ENCODE measurements at places on chromosomes 13 and 19.

GRCh38 chr19:40800997-40801377 is 2.0 kb downstream of the EGLN2 start:
- H3K27ac ChIP-seq: no peak overlapping the region
- peaks cover 2% of the 10 kb centered on the region for H3K36me3 ChIP-seq
- peaks cover 3% of the 10 kb centered on the region for H3K4me1 ChIP-seq
- no peak for DNase-seq
- H3K27me3 ChIP-seq: no peaks in the 10 kb centered on the region
- no peak overlapping the region for H3K4me3 ChIP-seq

DNA sequence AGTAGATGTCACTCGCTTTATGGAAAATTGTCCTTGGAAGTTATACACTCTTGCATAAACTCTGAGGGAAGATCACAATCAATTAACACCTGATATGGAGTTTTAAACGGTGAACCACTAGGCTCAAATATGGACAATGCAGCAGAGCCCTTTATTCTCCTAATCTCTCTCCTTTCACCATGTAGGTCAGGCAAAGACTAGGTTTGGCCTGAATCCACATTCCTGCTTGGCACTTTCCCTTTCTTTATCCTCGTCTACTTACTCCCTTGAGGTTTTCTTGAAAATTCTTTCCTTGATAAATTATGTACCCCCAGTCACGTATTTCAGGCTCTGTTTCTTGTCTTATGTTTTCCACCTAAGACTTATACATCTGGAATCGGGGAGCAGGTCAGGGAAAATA is 751.7 kb downstream of the DACH1 start:
- peak; percentile 52 for DNase-seq
- no peak overlapping the region for H3K4me3 ChIP-seq
- no peak overlapping the region for H3K27ac ChIP-seq
- H3K4me1 ChIP-seq: no peaks in the 10 kb centered on the region
- H3K36me3 ChIP-seq: no peaks in the 10 kb centered on the region

- H3K4me1 ChIP-seq: no peaks in the 10 kb centered on the region
- H3K27me3 ChIP-seq: no peaks in the 10 kb centered on the region
- no peak overlapping the region for H3K27ac ChIP-seq
Observed at GRCh38 chr13:52975161-52975560, 53.5 kb upstream of the OLFM4 start.

GRCh38 chr19:10126213-10126639 is 6.5 kb upstream of the EIF3G start:
- no peak for DNase-seq
- H3K27me3 ChIP-seq: no peaks in the 10 kb centered on the region
- peaks cover 1% of the 10 kb centered on the region for H3K36me3 ChIP-seq

DNA sequence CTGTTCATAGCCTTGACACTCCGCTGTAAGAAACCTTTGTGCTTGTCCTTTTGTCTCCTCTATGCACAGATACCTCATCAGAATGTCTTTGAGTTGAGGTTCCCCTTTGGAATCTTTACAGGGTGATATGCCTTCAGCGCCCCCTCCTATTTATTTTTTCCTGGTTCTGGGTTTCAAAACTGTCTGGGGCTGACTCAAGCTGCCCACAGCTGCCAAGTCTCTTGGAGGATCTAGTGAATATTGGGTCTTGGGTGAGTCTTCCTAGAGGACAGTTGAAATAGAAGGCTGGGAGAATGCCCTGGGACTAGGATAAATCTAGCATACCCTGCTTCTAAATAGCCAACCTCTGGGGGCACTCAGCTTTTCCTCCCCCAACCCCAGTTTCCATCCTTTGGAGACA is 930 bp downstream of the ZNF136 start:
- H3K4me1 ChIP-seq: no peaks in the 10 kb centered on the region
- H3K36me3 ChIP-seq: no peaks in the 10 kb centered on the region
- no peak overlapping the region for H3K27ac ChIP-seq
- DNase-seq: no peak
